ENCODE measurements at places on chromosomes 5 and 9.

DNA sequence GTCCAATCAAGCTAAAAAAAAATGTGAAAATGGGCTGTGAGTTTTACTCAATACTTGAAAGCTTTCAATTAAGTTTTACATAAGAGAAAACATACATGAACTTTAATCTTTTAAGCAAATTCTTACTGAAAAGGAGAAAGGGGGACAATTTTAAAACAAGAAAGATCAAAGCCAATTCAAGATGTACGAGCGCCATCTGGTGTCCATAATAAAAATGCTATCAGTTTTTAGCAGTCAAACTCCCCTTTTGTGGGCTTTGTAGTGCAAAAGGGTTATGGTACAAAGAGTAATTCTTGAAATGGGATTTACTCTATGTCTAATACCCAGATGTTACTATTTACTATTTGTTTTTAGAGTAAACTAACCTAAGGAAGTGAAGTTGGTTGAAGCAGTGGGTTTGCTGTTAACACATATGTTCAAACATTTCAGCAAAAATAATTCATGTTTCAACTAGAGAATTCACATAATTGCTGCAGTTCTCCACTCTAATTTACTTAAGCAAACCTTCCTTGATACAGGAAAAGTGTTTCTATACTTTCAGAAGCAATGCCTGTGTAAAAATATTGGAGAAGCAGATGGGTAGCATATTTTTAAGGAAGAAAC is 228.2 kb upstream of the TYRP1 start:
- DNase-seq = no peak

GRCh38 chr5:118554981-118555380 is 433.4 kb downstream of the DTWD2 start:
- no peak for DNase-seq

GRCh38 chr5:157273131-157273556 is 7.2 kb downstream of the CYFIP2 start:
- no peak for DNase-seq

DNA sequence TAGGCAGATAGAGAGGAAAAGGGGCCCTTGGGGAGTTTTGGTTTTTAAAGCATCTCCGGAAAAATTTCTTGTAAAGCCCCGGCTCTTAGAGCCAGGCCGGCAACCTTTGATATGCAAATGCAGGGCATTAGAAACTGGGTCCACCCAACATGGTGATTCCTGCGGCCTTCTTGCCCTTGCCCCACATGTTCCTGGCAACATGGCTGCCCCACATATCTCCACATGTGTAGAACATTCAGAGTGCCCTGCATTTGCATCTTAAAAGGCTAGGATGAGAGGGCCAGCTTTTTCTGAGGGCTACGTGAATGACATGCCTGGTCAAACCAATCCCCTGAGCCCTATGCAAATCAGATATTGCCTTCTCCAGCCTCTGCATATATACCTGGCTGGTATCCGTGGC is 5.0 kb upstream of the SNAPC3 start:
- no peak for DNase-seq

Data from activated CD4-positive, alpha-beta T cell treated with anti-CD3 and anti-CD28 coated beads, Interleukin-2, amount 50 U/mL, for 1 hour (primary cell).